ENCODE measurements at places on chromosomes 11 and 22.

DNA sequence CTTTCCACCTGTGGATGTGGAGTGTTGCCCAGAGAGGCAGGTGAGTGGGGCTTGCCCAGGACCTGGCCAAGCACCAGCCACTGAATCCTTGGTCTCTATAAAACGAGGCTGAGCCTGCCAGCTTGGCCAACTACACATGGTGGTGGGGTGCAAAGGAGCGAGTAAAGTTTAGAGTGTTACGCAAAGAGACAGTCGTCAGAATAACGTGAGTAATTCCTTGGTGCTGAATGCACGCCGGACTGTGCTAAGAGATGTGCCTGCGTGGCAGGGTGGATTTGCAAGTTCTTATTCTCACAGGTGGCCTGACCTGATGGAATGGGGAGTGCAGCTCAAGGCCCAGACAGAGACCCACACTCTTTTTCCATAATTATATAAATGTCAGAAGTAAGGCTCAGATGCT lies 88.6 kb upstream of the B3GAT1 start:
- no peak for DNase-seq

- DNase-seq: no peak
These were observed 254.3 kb upstream of the SESN3 start for GRCh38 chr11:95485115-95485900.

DNA sequence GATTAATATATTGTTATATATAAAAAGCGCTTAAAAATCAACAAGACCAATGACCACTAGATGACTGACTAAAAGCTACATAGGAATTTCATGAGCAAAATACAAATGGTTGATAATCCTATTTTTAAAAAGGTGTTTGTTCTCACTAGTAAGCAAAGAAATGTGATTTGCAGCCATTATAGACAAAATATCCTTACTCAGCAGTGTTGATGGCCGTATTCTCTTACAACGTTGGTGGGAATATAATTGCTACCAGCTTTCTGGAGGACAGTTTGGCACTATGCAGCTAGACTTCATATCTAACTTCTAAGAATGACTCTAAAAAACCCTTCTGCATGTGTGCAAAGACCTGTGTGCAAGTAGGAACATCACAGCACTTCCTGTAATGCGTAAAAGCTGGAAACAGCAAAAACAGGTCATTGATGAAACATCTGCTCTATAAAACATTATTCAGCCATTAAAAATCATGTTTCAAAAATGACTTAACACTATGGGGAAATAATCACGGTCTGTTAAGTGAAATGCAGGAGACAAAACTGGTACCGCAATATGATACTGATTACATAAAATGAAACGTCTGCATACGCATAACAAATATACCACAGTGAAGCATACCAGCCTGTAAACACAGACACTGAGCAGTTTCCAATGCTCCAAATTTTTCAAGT lies 70.1 kb upstream of the LINC01488 start:
- no peak for DNase-seq

DNA sequence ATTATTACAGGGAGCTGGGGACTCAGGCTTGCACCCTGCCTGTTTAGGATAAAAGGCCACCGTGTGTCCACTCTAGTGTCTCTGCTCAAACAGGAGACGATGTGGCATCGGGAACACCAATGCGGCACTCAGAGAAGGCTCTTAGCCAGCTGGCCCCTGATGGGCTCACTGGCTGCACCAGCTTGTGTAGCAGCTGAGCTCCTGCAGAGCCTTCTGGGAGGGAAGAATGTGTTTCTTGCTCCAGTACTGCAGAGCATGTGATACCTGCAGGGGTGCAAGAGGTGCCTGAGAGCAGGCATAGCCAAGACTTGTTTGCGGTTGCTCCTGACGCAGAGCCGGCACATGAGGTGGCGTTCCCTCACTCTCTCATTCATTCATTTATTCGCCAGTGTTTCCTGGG lies 44.4 kb upstream of the KCNQ1OT1 start:
- no peak for DNase-seq

- peak; percentile 61 for DNase-seq
These were observed 20.5 kb downstream of the UBE2L3 start for GRCh38 chr22:21587803-21588611.

DNA sequence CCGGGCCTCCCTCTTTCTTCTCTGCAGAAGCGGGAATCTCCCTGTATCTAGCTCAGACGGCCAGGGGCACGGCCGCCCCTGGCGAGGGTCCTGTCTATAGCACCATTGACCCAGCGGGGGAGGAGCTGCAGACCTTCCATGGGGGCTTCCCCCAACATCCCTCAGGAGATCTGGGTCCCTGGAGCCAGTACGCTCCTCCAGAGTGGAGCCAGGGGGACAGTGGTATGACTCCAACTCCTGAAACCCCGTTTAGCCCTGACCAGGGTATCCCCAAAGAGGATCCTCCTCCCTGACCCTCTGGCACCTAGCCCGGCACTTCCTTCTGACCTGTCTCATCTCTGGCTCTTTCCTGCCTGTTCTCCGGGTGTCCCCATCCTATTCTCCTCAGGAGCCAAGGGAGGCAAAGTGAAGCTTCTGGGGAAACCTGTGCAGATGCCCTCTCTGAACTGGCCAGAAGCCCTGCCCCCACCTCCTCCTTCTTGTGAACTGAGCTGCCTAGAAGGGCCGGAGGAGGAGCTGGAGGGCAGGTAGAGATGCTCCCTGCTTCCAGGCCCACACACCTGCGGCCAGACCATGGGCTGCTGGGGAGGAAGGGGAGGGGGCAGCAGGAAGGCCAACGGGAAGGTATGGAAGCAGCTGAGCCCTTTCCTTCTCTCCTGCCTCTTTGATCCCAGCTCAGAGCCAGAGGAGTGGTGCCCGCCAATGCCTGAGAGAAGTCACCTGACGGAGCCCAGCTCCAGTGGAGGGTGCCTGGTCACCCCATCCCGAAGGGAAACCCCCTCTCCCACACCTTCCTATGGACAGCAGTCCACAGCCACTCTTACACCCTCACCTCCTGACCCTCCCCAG lies 12.9 kb downstream of the ROBO3 start:
- DNase-seq: no peak

GRCh38 chr11:7538466-7539454 lies 25.0 kb downstream of the PPFIBP2 start:
- DNase-seq: no peak

DNA sequence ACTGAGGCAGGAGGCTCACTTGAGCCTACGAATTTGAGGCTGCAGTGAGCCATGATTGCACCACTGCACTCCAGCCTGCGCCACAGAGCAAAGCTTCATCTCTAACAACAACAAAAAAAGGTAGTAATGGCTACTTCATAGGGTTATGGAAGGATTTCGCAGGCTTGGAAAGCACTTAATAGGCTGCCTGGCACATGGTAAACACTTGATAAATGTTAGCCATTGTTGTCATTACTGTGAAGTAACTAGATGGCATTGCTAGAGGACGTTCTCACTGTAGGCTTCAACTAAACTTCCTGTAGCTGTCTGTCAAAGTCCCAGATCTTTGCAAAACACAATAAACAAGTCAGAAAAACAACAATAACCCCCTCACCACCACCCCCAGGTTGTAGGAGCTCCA lies 357.2 kb upstream of the NARS2 start:
- DNase-seq: no peak

DNA sequence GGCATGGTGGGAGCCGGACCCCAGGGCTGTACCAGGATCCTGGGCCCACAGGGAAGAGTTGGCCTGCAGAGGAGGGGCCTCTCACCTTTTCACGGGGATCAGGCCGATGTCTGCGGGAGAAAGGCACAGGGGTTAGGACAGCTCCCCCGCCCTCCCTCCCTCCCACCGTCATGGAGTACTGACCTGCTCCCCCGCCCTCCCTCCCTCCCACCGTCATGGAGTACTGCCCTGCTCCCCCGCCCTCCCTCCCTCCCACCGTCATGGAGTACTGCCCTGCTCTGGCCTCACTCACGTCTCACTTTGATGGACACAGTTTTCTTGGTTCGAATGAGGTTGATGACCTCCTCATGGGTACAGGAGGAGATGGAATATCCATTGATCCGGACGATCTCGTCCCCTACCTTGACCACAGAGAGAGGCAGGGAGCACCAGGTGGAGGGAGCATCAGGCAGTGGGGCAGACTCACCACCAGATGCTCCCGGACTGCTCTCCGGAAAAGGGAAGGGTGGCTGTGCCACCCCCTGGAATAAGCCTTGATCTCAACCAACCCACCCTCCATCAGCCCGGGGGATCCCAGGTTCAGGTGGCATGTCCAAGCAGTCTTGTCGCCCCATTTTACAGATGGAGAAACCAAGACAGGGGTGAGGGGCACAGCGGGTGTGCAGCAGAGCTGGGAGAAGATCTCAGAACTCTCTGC lies 17.1 kb downstream of the USH1C start:
- no peak for DNase-seq

DNA sequence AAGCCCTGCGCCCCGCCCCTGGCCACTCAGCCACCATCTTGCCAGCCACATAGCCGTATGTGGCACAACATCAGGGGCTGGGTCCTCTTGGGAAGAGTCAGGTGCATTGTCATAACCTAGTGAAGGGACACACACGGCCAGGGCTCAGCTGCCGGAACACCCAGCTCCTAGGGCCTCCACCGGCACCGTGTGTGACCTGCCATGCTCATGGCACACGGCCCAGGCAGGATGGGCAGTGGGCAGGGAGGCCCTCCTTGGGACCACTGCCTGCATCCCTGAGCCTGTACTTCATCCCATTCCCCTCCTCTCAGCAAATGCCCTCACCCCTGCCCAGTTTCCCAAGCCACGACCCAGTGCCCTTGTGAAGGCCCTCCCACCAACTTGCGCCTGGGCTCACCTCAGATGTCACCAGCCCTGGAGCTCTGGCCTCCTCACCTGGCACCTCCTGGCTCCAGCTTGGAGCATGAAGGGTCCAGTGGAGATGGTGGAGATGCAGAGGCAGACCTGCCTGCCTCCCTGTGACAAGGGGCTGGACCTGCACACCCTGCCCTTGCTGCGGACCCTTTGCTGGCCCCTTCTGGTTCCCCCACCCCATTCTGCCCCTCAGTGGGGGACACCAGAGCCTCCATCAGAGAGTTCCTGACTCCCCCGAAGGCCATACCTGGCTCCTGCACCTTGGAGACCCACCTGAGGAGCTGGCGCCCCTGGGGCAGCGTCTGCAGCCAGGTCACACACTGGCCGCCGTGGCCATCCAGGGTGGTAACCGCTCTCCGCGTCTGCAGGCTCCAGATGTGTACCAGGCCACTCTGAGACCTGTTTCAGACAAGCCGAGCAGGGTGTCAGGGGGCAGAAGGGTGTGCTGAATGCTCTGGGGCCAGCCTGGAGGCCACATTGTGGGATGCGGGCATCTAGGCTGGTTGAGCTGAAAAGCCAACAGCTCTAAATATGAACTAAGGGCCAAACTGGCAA lies 34.5 kb downstream of the GNB1L start:
- peak; percentile 14 for DNase-seq

DNA sequence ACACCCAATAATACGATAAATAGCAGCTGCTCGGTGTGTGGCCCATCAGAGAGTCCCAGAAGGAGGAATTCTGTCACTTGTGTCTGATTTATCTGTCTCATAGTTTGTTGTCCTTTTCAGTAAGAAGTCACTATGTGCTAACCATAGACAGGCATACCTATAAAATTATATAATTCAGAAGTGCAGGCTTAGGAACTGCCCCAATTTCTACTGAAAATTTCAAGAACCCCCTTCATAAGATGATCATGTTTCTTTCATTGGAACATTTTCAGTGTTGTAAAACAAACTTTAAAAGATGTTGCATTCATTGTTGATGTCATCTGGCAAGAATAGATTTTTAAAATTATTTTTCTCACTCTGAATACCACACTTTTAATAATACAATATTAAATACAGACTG lies at the start of gene OR2D2:
Gene OR2D2 (minus strand): TSS at position 101 of the 400 bp plus-strand sequence. CDS start 0 bp downstream, at position 101.
- DNase-seq: no peak

DNA sequence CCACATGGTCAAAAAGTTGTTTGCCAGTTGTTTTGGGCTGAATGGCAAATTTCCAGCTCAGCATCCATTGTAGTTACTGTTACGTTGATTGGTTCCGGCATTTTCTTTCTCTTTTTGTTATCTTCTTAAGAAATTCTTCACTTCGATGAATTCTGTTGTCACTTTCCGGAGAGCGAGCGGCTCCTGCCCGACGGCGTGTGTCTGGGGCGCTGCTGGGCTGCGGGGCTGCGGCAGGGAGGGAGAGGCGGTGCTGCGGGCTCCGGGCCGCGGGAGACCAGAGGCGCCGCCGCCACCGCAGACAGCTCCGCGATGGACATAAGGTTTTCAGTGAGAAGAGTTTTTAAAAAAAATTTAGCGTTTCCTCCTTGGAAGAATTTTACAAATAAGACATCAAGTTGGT lies 117.4 kb downstream of the RRM1 start:
- DNase-seq: no peak

DNA sequence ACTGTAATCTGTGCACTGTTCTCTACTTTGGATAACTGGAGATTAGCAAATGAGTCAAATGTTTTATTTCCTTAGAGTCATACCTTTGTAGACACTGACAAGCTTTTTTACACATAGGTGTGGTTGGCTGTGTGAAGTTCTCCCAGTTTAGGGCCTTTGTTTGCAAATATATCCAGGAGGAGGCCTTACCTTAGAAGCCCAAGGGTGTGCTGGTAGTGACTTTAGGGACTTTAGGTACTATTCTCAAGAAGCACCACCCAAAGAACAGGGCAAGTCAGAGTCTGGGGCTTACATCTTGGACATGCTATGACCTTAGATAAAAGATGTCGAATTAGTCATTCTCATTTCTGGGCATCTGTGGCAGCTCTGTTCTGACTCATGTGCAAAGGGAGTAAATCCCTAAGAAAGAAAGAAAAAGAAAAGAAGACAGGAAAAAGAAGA lies 4.8 kb upstream of the FAR1 start:
- DNase-seq: no peak

DNA sequence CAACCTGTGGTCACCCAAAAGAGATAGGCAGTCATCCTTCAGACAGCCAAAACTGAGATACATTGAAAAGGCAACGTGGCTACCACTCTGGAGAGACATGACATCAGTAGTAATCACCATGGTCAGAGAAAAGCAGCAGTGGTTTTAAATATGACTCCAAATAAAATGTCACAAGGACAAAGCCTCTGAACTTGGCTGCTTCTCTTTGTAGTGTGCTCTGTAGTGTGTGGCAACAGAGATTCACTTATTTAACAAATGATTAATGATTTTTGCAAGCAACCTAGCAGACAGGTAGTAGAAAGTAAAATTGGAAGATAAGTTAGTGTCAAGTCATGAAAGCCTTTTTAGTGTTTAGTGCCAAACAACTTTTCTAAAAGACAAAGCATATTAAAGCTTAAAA lies 63.5 kb downstream of the PAX6 start:
- DNase-seq: no peak

DNA sequence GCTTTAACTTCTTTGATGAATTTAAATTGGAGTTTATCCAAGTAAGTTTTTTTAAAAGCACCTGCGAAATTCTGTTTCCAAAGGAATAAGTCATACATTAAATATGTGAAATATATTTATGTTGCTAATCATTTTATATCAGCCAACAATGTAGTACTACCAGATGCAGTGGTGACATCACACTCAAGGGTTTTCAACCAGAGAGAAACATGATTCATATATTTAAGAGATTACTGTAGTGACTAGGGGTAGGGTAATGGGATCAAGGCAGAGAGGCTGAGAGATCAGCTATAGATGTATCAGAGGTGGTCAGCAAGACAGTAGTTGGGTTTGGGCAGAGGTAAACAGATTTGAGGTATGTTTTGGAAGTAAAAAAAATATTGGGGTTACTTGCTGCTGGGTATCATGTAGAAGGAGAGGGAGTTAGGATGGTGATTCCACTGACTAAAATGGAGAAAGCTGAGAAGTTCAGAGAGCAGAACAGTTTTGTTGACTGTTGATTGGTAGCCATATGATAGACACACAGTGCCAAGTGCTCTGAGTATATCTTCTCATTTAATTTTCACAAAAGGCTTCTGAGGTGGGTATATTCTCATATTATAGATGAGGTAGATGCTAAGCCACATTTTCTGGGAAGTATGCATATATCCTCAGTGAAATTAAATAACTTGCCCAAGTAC lies 39.4 kb downstream of the CEP57 start:
- DNase-seq: no peak

- no peak for DNase-seq
These were observed 101.9 kb downstream of the MRTFA start for GRCh38 chr22:40534379-40535188.
